ENCODE measurements at places on chromosomes 7 and 10.

DNA sequence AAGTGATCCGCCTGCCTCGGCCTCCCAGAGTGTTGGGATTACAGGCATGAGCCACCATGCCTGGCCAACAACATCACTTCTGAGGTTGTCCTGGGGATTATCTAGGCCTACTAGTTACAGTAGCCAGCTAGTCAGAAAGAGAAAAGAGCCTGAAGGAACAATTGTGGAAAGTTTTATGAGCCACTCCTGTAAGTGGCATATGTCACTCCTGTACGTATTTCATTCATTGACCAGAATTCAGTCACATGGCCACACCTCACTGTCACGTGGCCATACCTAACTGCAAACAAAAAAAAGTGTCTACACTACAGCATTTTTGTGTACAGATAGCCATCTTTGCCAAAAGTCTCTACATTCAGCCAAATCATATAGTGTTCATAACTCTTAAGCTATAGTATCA lies 85.7 kb downstream of the ANKIB1 start:
- H3K27ac ChIP-seq, result no peak overlapping the region
- DNase-seq, result no peak
- H3K27me3 ChIP-seq, result no peaks in the 10 kb centered on the region
- no peaks in the 10 kb centered on the region for H3K4me1 ChIP-seq
- H3K4me3 ChIP-seq, result no peak overlapping the region

- no peak overlapping the region for H3K27ac ChIP-seq
- no peaks in the 10 kb centered on the region for H3K4me1 ChIP-seq
- H3K27me3 ChIP-seq, result peaks cover 18% of the 10 kb centered on the region
- no peaks in the 10 kb centered on the region for H3K36me3 ChIP-seq
Observed at GRCh38 chr7:157964521-157964920, 623.1 kb downstream of the PTPRN2 start.

DNA sequence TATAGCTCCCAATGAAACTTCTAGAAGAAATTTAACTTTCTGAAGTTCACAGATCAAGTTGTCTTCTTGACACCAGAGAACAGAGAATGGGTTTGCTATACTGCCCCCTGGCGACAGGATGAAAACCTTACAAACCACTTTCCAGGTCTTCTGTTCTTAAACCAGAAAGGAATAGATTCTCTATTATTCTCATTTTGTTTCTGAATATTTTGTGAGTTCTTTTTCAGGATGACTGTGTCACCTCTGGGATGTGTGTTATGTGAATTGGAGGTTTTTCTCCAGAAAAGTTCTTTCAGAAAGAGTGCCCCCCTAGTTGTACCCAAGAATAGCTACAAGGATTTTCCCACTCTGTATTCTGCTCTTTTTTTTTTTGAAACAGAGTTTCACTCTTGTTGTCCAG lies 6.3 kb downstream of the IFT22 start:
- H3K27ac ChIP-seq, result no peak overlapping the region
- peaks cover 31% of the 10 kb centered on the region for H3K36me3 ChIP-seq
- no peaks in the 10 kb centered on the region for H3K27me3 ChIP-seq

GRCh38 chr10:102675011-102675665 lies 30.9 kb downstream of the TRIM8 start:
- H3K27me3 ChIP-seq, result no peaks in the 10 kb centered on the region
- H3K27ac ChIP-seq, result peak overlapping the region; percentile 42
- H3K36me3 ChIP-seq, result no peaks in the 10 kb centered on the region
- peaks cover 39% of the 10 kb centered on the region for H3K4me1 ChIP-seq

- H3K27ac ChIP-seq, result peak overlapping the region; percentile 75
- H3K4me3 ChIP-seq, result no peak overlapping the region
- no peaks in the 10 kb centered on the region for H3K27me3 ChIP-seq
- H3K4me1 ChIP-seq, result peaks cover 32% of the 10 kb centered on the region
- H3K36me3 ChIP-seq, result peaks cover 60% of the 10 kb centered on the region
Observed at GRCh38 chr10:87882555-87883294, 19.3 kb downstream of the PTEN start.

GRCh38 chr7:80287400-80288174 lies 153.0 kb downstream of the GNAI1 start:
- no peak for DNase-seq
- H3K36me3 ChIP-seq, result no peaks in the 10 kb centered on the region
- no peaks in the 10 kb centered on the region for H3K27me3 ChIP-seq
- H3K4me3 ChIP-seq, result no peak overlapping the region

Data from activated naive CD8-positive, alpha-beta T cell treated with anti-CD3 and anti-CD28 coated beads for 36 hours (primary cell).